ENCODE measurements at places on chromosomes 6 and 20. TPM values are rescaled to one million over a fixed set of nuclear protein-coding genes. Genes with fewer than 3 reads are reported as not detected.

MOG gene
- not detected for total RNA-seq

RSPH9 gene
- total RNA-seq = 1.2 TPM

NKX2-4 gene
- total RNA-seq = not detected

CRISP2 gene
- not detected for total RNA-seq

ID4 gene
- total RNA-seq = 15.8 TPM

RNF217 gene
- 13.4 TPM for total RNA-seq

Measured in uterine smooth muscle cell (primary cell).